ENCODE measurements at places on chromosomes 11 and 22. TPM values are rescaled to one million over a fixed set of nuclear protein-coding genes. Genes with fewer than 3 reads are reported as not detected.

KRTAP5-1 gene
- total RNA-seq, result not detected

MMP8 gene
- 0.86 TPM for total RNA-seq

DNA sequence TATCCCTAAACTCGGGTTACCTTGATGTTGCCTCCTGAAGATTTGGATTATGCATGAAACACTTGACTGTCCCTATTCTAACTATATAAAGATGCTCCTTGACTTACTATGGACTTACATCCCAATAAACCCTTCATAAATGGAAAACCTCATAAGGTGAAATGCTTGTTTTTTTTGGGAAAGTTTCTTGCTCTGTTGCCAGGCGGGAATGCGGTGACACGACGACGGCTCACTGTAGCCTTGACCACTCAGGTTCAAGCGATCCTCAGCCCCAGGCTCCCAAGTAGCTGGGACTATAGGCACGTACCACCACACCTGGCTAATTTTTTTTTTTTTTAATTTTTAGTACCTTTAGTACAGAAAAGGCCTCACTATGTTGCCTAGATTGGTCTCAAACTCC lies 10.6 kb downstream of the MAPK1 start:
- DNase-seq, result no peak

- no peak for DNase-seq
Observed at GRCh38 chr11:112418438-112418837, 157.8 kb upstream of the PLET1 start.

DNA sequence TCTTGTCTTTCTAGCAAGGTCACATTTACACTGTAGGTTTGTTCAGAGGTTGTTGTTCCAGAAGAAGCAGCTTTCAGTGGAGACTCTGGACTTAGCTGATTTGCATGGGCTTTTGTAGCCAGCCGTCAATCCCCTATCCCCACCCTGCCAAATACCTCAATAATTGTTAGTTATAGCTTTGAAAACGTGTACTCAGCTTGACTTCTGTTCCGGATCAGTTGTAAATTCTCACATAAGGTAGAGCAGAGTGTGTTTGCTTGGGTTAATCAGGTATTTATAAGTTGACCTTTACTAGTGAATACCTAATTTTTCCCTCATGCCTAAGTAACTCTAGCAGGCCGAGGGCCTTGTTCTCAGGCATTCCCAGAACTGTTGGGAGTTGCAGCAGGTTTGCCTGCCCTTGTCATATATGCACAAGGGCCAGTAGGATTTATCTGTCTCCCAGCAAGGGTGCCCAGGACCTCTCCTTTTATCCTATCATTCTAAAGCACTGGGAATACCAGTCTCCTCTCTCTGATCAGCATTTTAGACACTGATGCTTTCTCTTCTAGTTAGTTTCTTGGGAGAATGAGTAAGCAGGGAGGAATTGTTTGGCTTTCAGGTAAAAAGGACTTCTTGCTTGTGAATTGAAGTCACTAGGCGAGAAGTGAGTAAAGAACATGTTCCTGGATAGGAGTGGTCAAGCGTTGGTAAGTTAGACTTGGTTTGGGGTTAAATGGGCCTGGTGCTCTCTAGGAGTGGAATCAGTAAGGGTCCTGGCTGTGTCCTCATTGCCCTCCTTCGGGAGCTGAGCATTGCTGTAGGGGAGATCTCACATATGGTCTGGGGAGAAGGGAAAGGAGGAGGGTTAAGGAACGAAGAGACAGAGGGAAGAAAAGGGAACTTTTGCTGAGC lies 22.1 kb downstream of the STIM1 start:
- DNase-seq, result no peak

DNA sequence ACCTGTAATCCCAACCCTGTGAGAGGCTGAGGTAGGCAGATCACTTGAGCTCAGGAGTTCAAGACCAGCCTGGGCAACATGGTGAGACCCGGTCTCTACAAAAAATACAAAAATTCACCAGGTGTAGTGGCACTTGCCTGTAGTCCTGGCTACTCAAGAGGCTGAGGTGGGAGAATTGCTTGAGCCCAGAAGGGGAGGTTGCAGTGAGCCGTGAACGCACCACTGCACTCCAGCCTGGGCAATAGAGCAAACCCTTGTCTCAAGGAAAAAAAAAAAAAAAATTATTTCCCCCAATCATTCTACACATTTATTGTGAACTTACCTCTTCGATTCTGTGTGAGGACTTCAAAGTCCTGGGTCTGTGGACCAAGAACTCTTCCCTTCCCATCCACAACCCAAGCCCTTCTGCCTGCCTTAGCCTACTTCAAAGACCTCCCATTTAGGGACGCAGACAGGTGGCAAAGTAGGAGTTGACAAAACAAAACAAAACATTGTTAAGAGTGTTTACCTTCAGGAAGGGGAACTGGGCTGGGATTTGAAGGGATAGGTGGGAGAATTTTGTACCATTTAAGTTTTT lies 3.8 kb upstream of the WEE1 start:
- no peak for DNase-seq

DNA sequence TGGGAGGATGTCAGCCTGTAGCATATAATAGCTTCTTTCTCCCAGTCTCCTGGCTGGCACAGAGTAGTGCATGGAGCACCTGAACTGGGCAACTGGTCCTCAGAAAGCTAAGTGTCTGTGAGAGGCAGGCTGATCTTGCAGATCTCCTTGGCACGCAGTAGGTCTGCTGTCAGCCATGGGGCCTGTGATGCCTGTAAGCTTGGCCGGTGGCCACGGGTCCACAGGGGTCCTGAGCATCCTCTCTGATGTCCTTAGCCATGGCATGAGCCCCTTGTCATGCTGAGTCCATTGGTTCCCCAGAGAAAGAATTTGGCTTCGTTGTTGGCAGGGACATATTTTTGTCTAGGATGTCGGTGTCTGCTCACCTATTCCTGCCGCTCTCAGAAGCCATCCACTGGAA lies 25.0 kb downstream of the AMPD3 start:
- peak; percentile 3 for DNase-seq

- no peak for DNase-seq
Observed at GRCh38 chr11:72647882-72648281, 26.3 kb downstream of the PDE2A start.

DNA sequence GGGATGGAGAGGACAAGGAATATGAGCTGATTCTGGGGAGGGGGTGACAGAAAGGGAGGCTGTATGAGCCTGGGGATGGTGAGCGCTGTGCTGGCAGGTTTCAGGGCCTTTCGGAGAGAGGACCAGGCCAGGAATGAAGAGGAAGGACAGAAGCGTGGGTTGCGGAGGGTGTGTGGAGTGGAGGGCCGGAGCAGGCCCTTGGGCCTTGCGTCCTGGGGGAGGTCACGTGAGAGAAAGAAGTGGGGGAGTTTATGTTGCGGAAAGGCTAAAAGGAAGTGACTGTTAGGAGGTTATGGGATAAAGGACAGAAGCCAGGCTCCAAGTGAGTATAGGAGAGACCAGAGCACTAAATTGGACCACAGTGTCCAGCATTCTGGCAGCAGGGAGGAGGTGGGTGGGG lies 17.5 kb downstream of the BCR start:
- DNase-seq, result no peak

DNA sequence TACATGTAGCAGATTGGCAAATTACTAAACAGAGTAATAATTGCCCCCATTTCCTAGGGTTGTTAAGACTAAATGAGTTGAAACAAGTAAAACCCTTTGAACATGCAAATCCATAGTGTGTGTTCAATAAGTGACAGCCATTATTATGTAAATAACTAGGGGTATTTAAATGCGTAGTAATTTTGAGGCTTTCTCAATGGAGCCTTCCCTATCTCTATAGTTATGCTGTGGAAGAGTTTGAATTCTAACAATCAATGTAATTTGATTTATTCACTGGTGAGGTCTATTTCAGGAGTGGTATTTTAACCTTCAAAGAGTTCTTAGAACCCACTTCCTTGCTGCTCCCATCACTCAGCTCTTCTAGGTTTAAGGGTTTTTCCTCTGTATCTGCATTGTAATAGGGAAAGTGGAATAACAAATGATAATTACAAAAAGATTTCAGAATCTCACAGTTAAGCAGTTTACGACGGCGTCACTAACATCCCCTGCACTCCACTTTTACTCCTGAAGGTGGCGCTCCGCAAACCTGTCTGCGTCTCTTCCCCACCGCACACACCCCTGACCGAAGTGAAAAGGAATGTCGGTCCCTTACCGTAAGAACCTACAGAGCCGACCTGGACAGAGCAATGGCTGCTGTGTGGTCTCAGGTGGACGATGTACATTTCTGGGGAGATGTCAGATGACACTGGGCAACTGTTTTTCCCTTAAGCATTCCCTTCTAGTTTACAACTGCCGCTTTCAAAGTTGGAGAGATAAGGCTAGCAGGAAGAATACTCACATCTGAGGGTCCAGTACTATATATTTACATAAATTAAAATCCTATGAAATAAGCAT lies 80.8 kb downstream of the ZC3H12C start:
- DNase-seq, result peak; percentile 61

GRCh38 chr11:74932797-74933196 lies 16.1 kb downstream of the XRRA1 start:
- DNase-seq, result no peak

GRCh38 chr11:12272821-12273617 lies 104.4 kb upstream of the PARVA start:
- DNase-seq, result no peak

DNA sequence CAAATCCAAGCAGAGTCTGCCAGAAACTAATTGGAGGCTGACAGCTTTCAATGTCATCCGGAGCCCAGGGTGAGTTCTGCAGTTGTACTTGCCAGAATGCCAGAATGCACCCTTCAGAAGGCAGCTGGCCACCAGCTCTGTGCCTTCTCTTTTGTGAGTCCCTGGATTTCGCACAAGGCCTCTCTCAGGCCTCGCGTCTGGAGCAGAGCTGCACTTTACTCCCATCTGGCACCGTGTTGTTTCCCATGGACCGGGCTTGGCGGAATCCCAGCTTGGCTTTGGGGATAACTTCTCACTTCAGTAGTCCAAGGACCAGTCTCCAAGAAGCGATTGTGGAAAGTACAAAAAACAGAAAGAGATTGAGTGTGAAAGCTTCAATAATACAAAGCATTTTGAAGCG lies 451.3 kb upstream of the KIRREL3 start:
- DNase-seq, result no peak

GRCh38 chr11:10942620-10943019 lies 84.8 kb upstream of the ZBED5 start:
- no peak for DNase-seq

DNA sequence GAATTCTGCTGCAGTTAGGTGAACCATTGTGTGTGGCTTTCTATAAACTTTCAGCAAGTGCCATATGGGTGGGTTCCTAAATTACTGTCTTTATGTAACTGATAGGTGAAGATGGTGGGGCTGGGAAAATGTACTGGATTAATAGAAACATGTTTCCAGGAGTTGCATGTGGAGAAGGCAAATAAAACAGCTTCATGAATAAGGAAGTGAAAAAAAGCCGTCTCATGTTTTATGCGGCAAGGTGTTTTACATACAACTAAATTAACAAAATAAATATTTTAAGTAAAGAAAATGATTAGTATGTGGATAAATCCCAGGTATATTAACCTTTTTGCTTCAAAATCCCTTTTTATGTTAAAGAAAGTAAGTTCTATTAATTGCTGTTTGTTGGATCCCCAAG lies 67.2 kb downstream of the EXT2 start:
- DNase-seq, result no peak

DNA sequence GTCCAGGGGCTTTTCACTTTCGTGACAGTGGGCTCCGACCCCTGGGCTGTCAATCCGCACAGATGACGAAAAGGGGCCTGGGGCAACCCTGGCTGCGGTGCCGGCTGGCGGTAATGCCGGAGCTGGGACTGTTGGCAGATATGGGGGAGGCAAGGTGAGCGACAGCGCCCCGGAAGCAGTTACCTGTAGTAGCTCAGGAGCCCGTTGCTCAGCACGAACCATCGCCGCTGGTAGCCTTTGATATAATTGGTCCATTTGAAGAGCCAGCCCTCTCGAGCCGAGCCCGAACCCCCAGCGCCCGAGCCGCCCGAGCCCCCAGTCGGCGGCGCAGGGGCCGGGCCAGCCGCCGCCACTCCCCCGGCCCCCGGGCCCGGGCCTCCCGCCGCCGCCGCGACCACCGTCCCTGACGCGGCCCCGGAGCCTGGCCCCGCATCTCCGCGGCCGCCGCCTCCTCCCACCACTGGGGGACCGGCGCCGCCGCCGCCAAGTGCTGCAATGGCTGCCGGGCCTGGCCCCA lies 396 bp downstream of the OSBP start:
- peak; percentile 57 for DNase-seq

- no peak for DNase-seq
Observed at GRCh38 chr22:20792966-20793728, 19.2 kb downstream of the SERPIND1 start.

- DNase-seq, result no peak
Observed at GRCh38 chr22:40387746-40388145, 17.4 kb downstream of the SGSM3 start.

GRCh38 chr22:31654408-31654807 lies 7.6 kb downstream of the PISD start:
- DNase-seq, result no peak

DNA sequence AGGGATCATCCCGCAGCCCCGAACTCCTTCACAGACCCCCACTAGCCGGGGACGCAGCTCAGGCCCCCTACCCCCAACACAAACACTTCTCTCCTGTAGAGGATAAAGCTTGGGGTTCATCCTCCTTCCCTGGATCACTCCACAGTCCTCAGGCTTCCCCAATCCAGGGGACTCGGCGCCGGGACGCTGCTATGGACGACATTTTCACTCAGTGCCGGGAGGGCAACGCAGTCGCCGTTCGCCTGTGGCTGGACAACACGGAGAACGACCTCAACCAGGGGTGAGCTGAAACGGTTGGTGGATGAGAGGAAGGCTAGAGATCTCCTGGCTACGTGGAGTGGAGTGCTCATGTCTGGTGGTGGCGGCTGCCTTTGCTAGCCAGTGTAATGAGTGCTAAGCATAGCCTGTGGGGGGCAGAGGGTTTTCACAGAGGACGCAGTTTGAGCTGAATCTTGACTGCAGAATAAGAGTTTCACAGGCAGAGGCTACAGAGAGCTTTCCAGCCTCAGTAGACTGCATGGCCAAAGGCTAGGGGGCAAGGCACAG lies 580 bp downstream of the ILK start:
- DNase-seq, result no peak

DNA sequence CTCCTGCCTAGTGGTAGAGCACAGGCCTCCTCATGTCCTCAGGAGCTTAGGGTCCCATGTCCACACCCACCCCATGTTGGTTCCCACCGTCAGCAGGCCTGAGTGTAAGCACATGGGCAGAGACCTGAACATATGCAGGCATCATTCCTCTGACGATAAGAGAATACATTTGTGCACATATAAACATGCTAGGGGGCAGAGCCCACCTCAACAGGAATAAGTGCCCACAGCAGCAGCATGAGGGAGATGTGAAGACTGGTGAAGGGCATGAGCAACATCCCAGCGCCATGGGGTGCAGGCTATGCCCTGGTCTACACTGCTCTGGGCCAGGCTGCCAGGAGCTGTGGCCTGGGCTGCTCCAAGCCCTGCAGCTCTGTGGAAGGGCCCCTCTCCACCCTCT lies 16.9 kb downstream of the ADORA2A start:
- DNase-seq, result peak; percentile 33

- DNase-seq, result no peak
Observed at GRCh38 chr11:16081382-16082094, 274.8 kb downstream of the SOX6 start.
